ENCODE measurements at places on chromosomes 4 and X.

- DNase-seq, result no peak
Observed at GRCh38 chr4:162977788-162978187, 188.9 kb downstream of the NAF1 start.

DNA sequence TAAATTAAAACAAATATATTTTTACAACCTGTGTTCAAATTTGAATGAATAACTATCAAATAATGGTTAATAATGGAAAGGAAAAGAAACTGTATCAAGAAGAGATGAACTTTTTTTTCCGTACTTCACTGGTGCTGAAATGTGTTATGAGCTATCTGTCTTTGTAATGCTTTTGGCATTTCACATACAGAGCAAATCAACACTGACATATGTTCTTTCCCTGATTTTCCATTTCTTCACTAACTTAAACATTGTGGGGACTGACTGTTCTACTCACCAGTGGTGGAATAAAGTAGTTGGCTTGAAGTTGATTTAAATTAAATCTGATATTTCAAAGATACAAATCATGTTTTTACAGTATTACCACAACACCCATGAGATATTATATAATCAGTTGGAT, 304.0 kb upstream of the BMP3 start:
- no peak for DNase-seq

GRCh38 chr4:94551643-94552564, 100.2 kb downstream of the PDLIM5 start:
- no peak for DNase-seq

DNA sequence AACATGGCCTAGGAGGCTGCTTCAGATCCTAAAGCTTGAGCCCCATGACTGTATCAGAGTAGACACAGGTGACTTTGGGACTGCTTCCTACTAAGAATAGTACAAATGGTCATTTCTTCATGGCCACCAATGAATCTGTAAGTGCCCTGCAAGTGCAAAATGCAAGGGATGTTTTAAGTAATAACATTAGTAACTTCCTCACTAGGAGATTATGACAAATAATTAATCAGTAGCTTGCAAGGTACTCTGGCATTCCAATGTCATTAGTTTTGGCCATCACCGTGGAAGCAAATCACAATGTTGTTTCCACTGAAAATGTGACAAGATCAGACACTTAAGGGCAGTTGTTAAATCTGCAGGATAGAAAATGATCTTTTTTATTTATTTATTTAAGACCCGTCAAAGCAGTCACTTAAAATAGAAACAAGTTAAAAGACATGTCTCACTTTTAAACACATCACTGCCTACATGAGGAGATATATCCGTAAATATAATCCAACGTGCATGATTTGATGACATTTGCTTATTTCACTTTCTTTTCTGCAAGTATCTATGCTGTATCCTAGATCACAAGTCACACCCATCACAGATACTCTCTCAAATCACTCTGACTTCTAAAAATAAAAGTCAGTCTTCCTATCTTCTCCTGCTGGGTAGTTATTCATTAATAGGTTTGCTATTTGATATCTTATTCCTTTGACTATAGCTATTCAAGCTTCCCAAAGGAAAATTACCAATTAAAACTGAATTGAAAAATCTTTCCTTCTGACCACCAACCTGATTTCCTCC, 400.6 kb downstream of the IL15 start:
- DNase-seq, result no peak

GRCh38 chr4:138734746-138735145, 280.8 kb upstream of the NOCT start:
- DNase-seq, result no peak

DNA sequence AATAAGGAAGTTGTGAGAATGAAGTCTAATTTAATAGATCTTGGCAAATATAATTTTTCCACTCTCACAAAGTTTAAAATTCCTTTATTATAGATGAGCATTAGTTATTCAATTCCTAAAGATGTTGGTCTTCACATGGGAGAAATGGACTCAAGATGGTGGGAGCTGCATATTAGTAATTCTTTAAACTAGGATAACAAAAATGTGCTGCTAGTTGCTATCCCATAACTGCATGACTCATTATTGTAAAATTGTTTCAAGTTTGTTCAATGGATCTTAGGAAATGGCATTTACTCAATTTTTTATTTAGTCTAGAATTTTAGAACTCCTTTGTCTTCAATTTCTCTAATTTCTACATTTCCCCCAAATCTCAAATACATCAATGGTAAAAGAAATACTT, 155.8 kb downstream of the ATP10D start:
- DNase-seq, result no peak

DNA sequence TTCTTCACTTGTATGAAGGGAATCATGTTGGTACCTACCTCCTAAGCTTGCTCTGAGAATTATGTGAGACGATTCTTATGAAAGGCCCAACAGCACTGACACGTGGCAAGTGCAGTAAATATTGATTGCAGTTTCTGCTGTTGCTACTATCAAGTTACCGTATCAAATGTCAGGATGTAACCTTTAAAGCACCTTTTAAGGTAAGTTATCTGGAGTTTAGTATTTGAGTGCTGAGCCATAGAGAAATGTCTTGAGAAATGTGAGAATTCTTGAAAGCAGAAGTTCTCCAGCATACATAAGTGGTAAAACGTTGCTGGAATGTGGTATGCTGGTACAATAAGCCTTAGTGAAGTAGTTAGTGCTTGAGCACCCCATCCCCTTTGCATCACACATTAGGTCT, 90.4 kb downstream of the PHOX2B start:
- no peak for DNase-seq

DNA sequence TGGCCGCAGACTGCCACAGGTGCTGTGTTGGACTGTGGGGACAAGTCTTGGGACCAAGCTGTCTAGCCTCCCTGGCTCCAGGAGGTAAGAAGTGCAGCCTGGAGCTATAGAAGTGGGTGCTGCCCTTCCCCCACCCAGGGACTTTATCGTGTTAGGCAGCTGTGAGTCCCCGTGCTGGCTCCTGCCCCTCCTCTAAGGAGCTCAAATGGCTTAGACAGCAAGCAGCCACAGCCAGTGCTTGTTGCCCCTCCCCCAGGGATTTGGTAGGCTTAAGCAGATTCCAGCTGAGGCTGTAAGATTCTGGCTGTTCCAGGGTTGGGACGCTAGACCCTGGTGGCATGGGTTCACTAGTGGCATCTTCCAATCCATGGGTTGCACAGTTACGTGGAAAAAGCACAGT, 979.4 kb upstream of the PCDH10 start:
- DNase-seq, result no peak

DNA sequence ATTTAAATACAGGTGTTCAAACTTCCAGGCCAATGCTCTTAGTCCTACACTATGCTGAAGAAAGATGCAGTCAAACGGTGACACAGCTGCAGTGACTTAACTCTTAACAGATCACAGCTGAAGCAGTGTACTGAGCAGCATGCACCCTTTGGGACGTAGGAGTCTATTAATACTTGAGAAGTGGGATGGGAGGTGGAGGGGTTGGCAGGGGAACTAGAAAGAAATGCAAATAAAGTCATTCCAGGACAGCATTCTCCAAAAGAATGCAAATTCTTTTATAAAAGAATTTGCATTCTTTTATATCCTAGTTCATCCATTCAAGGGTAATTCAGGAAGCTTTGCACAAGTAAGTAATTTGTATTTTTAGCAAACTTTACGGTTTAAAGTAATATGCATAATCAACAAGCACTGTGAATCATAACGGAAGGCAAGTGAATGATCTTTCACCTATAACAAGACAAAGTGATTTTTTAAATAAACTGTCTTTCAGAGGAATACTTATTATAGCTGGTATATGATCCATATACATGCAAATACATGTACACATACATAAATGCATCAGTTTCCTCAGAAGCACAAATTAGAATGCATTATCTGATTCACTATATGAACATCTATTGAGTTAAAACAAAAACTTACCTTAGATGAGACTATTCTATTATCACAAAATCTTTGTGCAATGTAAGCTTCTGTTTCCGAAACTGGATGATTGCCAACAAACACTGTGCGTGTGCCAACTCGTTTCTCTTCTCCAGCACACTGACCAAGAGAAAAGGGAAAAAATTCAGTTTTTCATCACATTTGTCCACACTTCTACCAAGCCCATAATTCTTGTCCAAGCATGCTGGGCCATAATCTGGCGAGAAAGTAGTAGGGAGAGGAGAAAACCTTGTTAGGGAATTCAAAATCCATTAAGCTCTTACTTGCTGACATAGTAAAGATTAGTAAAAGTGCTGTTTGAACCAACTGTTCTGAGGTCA, 106.5 kb downstream of the ATP11C start:
- no peak for DNase-seq

DNA sequence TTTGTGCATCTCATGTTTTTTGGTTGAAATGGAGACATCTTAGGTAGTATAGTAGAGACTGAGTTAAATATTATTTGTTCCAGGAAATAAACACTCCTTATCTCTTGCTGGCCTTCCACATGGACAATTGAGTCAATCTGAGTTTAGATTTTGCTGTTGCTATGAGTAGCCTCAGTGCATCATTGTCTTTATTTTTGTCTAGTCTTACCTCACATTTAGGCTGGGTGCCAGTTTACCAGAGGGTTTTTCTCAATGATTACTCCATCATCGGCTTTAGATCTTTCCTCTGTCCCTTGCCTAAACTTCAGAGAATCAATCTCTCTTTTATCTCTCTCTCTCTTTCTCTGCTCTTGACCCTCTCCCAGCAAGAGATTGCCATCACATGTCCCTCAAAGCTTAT, 73.6 kb downstream of the GABRB1 start:
- DNase-seq, result no peak

GRCh38 chr4:118718511-118719170, 33.4 kb downstream of the METTL14 start:
- no peak for DNase-seq

DNA sequence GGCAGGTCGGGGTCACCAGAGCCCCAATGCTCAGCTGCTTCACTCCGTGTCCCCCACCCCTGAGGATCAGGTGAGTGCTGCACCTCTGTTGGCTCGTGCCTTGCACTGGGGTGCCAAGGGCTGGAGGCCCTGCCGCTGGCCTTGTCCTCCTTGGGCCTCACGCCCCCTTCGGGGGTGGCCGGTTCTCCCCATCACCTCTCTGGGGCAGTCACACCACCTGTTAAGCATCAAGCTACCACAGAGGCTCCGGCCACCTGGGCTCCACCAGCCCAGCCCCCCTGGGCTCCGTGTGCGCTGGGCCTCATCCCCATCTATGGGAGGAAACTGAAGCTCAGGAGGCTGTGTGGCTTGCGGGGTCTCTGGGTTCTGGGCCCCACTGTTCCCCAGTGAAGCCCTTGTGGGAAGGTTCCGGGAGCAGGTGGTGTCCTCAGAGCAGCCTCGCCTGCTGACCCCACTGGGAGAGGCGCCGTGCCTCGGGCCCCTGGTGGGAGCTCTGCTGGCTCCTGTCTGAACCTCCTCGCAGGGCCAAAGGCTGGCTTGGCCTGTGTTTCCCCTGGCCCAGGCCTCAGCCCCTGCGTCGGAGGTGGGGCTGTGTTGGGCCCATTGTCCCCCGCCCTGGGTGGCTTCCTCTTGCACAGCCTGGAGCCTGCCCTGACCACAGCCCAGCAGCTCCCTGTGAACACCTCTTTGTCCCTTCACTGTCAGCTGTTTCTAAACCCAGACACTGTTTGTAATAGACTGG, 30.8 kb downstream of the DOK7 start:
- DNase-seq, result no peak

- DNase-seq, result no peak
Observed at GRCh38 chrX:12770440-12770839, 20.8 kb upstream of the PRPS2 start.

- DNase-seq, result no peak
Observed at GRCh38 chrX:50198348-50198747, 2.5 kb downstream of the AKAP4 start.

Measured in D721Med (cell line).